NCI-H1417 (cell line): ENCODE measurements at places on chromosomes 7 and 10.
A peak's percentile ranks its signal among the peaks of the same experiment; 100 is the strongest.

- no peak for DNase-seq
Observed at GRCh38 chr10:91010952-91011351, 90.1 kb upstream of the ANKRD1 start.

DNA sequence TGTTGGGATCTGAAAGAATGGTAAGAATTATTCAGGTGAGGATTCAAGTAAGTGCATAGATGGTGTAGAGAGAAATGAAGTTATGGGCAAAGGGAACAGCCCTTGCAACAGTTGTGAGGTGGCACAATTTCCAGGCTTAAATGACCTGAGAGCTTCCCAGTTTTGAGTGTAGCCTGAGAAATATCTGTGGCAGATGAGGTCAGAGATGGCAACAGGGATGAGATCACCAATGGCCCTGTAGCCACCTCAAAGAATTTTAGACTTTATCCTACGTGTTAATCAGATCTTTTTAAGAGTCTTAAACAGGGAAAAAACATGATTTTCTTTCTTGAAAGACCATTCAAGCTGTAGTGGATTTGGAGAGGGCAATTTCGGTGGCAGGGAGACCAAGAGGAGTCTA lies 1.9 kb upstream of the NRF1 start:
- DNase-seq, result no peak

DNA sequence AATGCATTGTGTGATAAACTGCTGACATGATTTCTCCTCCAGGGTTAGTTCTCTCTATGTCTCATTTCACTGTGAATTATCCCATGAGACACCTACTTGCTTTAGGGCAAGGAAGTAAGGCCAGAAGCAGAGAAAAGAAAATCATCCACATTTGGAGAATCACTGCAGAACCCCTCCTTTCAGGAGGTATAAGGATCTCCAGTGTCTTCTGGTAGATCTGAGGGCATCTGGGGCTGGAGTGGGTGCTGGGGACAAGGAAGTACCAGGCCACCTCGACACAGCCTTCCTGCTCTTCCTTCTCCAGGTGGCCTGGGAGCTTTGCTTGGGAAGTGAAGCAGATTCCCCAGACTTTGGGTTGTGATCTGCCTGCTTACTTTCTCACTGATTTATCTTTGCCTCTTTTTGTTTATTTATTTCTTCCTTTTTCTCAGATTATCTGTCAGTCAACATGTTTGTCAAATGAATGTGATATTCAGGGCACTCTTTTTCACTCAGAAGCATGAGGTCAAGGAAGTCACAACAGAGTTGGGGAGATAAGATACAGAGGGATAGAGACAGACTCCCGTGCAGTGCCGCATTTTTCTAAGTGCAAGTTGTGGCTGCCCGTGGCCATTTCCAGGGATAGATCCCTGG lies 12.4 kb upstream of the CAMK2G start:
- no peak for DNase-seq

DNA sequence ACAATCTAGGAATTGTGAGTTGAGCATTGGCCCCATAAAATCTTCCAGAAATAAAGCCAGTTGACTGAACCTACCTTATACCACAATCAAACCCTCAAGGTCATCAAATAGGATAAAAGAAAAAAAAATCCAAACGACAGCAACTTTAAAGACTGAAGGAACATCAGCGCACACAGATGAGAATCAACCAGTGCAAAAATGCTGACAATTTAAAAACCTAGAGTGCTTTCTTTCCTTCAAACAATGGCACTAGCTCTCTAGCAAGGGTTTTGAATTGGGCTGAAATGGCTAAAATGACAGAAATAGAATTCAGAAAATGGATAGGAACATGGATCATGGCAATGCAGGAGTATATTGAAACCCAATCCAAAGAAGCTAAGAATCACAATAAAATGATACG lies 16.1 kb upstream of the POT1 start:
- DNase-seq, result no peak

DNA sequence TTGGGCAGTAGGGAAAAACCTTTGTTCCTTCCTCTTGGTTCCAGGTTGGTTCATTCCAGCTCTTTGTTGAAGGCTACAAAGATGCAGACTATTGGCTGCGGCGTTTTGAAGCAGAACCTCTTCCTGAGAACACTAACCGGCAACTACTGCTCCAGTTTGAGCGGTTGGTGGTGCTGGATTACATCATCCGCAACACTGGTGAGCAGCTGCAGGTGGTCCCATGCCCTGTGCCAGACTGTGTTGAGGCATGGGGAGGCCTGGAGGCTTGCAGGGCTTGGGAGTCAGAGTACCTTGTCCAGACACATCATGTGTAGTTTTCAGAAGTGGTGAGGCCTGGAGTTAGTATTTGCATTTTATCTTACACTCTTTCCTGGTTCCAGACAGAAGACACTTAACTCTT lies 16.3 kb downstream of the PI4K2A start:
- DNase-seq, result no peak

GRCh38 chr7:153430931-153431330 lies 621.3 kb upstream of the DPP6 start:
- no peak for DNase-seq

- DNase-seq, result no peak
Observed at GRCh38 chr10:66564287-66564686, 361.5 kb upstream of the LRRTM3 start.

- no peak for DNase-seq
Observed at GRCh38 chr7:155850766-155851678, 38.8 kb upstream of the SHH start.

DNA sequence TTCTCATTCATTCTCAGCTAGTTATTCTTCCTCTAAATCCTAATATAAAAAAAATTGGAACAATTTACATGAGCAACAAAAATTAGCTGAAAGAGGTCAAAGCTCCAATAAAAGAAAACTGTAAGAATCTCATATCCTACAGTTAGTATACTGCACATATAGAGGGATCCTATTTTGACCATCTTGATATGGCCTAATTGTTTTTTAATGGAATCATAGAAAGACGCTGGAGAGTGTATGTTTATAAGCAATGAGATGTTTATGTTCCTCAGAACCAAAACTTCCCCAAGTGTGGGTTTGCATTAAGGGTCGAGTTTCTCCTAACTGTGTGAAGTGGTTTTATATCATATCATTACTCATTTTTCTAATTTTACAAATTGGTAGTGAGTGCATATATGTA lies 102.5 kb downstream of the VIM start:
- DNase-seq, result no peak

- DNase-seq, result no peak
Observed at GRCh38 chr10:5490032-5490431, 9.3 kb downstream of the CALML5 start.

DNA sequence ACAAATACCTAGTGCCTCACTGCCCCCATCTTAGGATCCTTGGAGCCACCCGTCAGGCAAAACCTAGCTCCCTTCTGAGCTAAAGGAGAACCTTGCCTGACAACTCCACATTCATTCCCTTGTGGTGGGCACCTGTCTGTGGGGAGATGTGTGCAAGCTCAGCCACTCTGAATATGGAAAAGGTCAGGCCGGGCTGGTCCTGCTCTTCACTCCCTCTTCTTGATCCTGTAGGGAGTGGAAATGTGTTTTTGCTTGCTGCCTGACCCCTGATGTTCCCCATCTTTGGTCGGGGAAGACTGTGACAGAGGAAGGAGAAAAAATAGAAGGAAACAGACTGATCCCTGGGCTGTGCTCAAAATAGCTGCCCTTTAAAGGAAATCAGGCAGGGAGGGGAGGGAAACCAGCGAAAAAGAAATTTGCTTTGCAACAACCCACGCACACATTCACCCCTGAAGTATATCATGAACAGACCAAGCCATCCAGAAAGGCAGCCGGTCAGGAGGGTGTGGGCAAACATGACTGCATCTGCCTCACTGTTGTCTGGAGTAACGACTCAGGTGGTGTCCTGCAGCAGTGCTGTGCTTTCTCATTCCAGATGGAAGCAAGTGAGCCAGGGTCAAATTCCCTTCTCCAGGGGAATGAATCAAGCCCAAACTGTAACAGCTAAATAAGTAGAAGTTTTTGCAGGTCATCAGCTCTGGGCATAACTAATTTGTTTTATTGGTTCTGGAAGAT lies 74.0 kb downstream of the SCRN1 start:
- no peak for DNase-seq

GRCh38 chr7:142760071-142760642 lies 10.6 kb upstream of the PRSS2 start:
- DNase-seq, result no peak

GRCh38 chr10:22058201-22058600 lies 54.7 kb upstream of the DNAJC1 start:
- DNase-seq, result no peak

DNA sequence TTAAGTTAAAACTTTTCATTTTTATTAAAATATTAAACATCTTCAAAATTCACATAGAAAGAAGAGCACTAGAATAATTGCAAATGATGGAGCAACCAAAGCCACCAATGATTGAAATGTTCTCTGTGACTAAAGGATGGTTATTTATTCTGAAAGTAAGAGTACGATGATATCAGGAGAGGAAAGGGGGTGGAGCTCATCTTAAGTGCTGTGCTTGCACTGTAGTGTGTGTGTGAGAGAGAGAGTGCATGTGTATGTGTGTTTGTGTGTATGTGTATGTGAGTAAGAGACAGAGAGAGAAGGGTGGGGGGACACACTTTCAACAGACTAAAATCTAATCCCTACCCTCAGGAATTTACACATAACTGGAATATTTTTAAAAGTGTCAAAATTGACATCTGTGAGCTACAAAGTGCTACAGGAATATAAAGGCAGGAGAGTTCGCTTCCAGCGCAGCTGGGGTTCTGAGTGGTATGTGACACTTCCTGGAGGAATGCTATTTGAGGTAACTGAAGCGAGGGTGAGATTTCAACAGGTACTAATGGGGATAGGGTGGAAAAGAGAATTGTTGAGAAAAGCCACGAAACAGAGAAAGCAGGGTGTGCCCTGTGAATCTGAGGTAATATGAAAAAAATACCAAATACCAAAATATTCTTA lies 57.2 kb upstream of the SMNDC1 start:
- DNase-seq, result no peak

DNA sequence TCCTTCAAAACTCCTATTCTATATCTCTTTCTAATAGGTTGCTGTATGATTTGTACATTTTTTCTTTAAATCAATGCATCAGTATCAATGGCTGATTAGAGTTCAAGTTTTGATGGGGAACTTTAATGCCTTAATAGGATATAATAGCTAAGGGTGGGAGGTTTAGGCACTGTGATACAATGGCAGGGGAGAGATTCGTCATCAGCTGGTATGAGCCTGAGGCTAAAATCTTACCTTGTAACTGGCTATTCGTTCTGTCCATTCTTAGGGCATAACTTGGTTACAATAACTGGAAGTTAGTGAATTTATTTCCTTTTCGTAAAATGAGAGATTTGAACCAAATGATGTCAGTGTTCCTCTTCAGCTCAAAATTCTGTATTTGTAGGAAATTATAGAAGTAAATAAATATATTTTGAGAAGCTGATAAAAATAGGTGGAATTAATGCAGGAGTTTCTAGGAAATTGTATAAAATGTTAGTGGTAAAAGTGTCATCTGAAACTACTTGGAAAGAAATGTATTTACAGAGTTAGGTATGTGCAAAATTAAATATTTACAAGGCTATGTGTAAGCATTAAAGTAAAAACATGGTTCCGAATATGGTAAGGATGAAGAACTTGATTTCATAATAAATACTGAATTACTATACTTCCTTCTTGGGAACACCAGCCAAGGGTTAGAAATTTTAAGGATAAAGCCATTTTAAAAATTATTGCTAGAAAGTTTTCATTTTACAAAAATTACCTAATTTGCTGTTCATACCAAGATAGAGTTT lies 27.5 kb upstream of the NAMPT start:
- no peak for DNase-seq

GRCh38 chr10:61877887-61878739 lies 23.4 kb upstream of the ARID5B start:
- no peak for DNase-seq

- DNase-seq, result no peak
Observed at GRCh38 chr10:88091490-88092061, 228.2 kb downstream of the PTEN start.

GRCh38 chr7:129457101-129457500 lies 22.9 kb downstream of the STRIP2 start:
- peak; percentile 50 for DNase-seq

GRCh38 chr10:10007957-10008356 lies 1009.7 kb upstream of the CELF2 start:
- no peak for DNase-seq

DNA sequence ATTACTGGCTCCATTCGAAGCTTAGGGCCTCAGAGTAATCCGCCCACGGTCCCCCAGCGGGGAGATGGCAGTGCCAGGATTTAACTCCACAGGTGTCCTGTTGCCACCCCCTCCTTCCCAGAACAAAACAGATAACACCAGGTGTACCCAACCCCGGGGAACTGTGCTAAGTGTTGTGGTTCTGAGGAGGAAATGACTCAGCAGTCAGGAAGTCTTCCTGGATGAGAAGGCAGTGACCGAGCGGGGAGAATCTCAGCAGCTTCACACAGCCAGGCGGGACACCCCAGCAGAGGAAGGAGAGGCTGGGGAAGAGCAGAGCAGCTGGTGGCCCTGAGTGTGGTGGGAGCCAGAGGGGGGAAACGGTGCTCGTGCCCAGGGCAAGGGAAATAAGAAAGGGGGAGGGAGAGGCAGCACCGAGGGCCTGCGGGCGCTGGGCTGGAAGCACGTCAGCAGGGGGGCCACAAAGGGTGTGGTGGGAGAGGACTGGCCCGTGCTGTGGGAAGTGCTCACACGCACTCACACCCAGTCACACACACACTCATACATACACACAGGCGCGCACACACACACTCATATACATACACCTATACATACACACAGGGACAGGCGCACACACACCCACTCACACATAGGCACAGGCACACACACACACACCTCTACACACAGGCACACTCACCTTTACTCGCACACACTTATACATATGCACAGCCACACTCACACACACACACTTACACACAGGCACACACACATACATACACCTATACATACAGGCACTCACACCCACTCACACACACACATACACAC lies 59.8 kb upstream of the CHST15 start:
- peak; percentile 87 for DNase-seq
